ENCODE measurements at places on chromosomes 3 and 15.

- DNase-seq = peak; percentile 8
Observed at GRCh38 chr3:126134219-126134975, 46.0 kb downstream of the ALDH1L1 start.

DNA sequence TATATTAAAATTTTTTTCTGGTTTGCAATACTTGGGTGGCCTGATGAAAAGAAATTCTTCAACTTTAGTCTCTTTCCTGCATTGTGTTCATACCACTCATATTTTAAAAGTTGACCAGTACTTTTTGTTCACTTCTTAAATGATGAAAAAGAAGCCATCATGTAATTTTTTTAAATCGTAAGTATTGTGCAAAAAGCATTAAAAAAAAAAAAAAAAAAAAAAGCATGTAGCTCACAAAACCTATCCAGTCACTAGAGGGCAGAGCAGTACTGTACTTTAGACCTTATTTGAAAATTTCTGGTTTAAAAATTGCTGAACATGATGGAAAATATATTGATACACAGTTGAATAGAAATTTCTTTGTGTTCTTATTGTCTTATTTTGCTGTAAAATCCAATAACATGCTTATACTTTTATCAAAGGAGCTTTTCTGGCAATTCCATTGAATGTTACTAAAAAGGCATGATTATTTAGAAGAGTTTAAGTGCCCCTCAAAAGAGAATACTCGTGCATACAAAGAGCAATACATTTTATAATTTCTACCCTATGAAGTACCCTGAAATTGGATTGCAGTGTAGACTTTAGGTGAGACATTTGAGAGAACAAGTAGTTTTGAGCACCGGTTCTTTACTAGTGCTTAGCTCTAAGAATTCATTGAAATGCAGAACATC, 137.7 kb downstream of the BBX start:
- no peak for DNase-seq

- DNase-seq = peak; percentile 39
Observed at GRCh38 chr3:197029511-197030167, at the start of gene MELTF. Gene MELTF (minus strand): TSS chr3:197029817. CDS start chr3:197029702, 115 bp downstream.

DNA sequence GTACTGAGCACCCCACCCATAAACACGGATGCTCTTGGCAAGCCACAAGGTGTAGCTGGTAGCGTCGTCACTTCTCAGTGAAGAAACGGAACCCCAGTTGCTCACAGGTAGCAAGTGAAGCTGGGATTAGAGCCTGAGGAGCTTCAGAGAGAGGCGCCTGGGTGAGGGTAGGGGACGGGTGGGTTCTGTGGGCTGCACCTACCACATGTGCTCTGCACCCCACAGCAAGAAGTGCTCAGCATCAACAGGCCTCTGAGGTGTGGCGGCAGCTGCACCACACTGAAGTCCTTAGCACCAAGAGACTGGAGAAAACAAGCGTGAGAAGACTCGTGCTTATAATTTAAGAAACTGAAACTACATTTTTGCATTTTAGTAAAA, 9.8 kb downstream of the MAP6D1 start:
- DNase-seq = no peak

DNA sequence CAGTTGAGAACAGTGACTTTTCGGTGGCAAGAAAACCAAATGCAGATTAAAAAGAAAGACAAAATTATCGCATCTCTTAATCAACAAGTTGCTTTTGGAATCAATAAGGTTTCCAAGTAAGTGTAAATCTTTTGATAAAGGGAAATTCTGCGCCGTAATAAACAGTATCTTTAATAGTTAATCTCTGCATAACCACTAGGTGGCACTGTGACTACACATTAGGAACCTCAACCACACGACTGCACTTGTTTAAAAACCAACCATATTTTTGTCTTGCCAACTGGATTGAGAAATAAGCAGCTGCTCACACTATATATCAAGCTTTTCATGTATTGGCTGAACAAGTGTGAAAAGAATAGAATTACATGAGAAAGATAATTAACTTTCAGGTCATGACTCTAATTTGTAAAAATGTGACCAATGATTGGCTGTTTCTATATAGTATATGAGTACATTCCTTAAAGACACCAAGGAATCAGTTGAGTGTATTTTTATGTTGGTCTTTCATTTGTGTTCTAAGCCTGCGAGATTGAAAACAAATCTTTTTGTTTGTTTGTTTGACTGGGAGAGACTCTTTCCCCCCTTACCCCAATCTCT, 72.7 kb downstream of the DZIP3 start:
- DNase-seq = peak; percentile 2

- DNase-seq = no peak
Observed at GRCh38 chr3:188367678-188368077, 213.7 kb downstream of the LPP start.

- DNase-seq = peak; percentile 81
Observed at GRCh38 chr3:126982471-126983175, at the start of gene PLXNA1. Gene PLXNA1 (plus strand): TSS chr3:126983115. CDS start chr3:126988594, 5,479 bp downstream.

GRCh38 chr3:191563722-191564121, 102.8 kb downstream of the PYDC2 start:
- DNase-seq = no peak

DNA sequence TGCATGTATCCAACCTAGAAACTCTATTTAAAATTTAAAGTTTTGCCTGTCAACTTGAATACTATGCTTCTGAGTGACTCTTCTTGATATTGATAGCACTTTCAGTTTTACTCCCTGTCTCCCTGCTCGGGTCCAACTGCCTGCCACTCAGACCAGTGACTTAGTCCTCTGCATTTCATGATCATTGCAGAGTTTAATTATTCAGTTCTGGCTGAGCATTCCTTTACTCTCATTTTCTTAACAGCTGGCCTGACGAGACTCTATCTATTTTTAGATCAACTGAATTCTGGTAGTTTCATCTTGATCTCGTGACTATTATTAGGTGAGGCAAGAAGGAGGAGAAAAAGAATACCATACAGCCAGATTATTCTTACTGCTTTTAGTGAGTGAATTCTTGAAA, 617.4 kb downstream of the SI start:
- no peak for DNase-seq

DNA sequence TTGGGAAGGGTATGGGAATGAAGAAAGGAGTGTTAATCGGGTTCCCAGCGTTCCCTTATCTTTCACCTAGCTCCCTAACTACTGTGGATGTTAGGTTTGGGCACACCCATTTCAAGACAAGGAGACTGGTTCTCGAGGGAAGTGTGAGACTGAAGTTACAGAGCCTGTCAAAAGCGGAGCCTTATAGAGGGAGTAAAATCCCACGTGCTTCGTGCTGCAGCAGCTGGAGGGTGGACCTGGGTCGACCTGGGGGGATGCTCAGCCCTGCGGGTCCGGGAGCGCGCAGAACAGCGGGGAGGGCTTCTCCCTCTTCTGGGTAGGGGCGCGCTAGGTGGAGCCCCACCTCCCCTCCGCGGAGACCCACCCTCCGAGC, 314 bp upstream of the TMED3 start:
- no peak for DNase-seq

DNA sequence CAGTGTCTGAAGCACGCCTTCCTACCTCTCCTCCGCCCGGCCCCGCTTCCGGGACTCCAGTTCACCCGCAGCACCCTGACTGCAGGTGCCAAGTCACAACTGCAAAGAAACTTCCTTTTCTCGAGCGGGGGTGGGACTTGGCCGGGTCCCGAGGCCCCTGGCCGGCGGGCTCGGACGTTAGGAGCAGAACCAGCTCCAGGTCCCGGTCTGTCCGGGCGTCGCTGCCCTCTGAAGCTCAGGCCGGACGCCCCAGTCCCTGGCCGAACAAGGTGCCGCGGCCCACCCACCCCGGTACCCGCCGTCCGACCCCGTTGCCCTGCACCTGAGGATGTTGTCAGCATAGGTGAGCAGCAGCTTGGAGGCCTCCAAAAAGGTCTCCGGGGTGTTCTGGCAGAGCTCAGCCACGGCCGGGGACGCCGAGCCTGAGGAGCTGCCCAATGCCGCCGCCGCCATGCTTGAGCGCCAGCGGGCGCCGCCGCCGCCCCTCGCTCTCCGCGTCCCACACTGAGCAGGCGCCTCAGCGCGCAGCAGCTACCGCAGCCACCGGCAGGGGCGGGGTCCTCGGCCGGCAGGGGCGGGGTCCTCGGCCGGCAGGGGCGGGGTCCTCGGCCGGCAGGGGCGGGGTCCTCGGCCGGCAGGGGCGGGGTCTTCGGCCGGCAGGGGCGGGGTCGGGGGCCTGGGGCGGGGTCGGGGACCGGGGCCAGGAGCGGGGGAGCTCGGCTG, at the start of gene NGLY1:
NGLY1 (minus strand) TSS at position 506 of the 723 bp plus-strand sequence; CDS start at position 453, 53 bp downstream.
- peak; percentile 67 for DNase-seq

DNA sequence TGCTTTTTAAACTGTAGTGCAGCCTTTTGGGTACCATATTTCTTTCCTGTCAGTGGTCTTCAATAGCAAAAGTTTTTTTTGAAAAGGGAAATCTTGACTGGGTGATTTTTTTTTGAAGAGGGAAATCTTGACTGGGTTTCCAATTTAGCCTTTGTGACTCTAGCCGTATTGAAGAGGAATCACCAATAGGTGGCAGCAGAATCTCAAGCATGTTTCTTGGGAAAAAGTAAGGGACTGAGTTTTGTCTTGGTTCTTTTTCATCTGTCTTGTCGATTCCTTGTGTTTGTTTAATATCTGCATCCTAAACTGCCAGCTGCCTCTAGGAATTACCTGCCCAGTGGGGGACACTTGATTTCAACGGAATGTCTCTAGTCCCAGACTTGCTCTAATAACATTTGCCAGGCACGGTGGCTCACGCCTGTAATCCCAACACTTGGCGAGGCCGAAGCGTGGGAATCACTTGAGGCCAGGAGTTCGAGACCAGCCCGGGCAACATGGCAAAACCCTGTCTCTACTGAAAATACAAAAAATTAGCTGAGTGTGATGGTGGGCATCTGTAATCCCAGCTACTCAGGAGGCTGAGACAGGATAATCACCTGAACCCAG, 89.2 kb downstream of the RBPMS2 start:
- DNase-seq = peak; percentile 9

GRCh38 chr15:58522391-58522790, 90.6 kb downstream of the LIPC start:
- DNase-seq = no peak

- no peak for DNase-seq
Observed at GRCh38 chr15:37767841-37768455, 166.5 kb upstream of the TMCO5A start.

DNA sequence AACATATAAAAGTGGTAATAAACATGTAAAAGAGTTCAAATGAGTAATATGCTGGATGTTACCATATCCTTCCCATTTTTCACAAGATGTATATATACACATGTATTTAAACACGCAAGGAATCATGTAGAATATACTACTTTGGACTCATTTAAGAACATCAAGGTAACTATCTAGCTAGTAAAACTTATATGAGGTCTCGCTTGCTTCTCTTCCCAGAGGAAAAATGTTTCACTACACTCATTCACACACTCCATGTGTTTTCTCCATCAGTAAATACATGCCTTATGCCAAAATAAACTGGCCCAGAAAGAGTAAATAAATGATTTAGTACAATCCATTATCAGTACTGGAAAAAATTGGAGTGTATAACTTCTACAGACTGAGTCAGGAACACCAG, 229.2 kb upstream of the MME start:
- DNase-seq = no peak

DNA sequence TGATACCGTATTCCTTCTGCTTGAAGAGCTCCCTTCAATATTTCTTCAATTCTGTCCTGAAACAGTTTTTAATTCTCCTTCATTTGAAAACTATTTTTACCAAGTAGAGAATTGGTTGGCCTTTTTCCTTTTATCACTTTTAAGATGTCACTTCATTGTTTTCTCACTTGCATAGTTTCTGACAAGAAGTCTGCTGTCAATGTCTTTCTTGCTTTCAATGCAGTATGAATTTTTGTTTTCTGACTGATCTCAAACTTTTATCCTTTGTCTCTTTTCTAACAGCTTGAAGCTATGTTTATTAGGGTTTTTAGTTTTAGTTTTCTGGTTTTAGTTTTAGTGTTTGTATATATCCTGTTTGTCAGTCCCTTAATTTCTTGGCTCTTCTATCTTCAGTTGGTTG, 364.8 kb upstream of the TPRG1 start:
- no peak for DNase-seq

- no peak for DNase-seq
Observed at GRCh38 chr3:10996345-10997013, 3.9 kb downstream of the SLC6A1 start.

DNA sequence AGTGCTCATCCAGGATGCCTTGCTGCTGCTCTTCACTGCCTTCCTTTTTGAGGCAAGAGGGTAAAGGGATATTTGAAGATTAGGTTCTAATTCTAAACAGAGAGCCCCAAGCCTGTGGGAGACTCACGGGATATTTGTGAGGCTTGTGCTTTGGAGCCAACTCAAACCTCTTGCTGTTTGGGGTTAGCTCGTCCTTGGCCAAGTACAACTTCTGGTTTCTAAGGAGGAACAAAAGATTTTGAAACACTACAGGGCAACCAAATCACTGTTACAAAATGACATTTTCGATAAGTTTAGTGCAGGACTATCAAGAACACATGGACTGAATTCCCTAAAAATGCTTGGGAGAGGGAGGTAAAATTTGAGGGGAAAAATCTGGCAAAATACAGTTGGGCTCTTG, 190.2 kb downstream of the RORA start:
- no peak for DNase-seq

GRCh38 chr3:792630-793029, 300.2 kb upstream of the CNTN6 start:
- DNase-seq = no peak

DNA sequence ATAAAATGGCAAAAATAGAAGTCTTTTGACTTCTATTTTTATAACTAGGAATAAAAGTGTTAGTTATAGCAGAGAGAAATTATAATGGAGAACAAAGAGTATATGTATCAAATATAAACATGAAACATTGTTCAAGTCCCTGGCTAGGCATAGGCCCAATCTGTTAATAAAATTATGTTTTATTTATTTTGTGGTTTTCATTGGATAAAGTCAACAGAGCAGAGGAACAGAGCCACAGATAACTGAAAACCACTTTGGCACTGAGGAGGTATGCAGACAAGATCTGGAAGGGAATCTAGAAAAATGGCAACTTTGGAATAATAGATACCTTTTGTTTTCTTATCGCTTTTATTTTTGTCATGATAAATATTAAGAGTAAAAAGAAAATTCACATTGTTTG, 50.4 kb upstream of the ICE2 start:
- no peak for DNase-seq

DNA sequence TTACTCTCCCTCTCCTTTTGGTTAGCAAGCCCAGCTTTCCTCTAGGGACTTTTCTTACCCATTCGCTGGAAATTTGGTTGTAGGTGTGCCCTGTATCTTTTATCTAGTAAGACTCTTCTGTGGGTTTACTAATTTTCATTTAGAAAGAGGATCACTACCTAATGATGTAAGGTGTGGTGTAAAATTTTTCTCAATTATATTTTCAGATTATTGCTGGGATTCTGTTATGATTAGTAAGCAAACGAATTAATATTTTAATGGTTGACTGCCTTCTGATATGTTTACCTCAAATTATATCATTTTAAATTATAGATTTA, 28.5 kb downstream of the PLCL2 start:
- DNase-seq = no peak

- DNase-seq = peak; percentile 63
Observed at GRCh38 chr15:74402873-74403587, 30.7 kb downstream of the SEMA7A start.
